ENCODE measurements at places on chromosomes 1 and 21.

GRCh38 chr1:213274140-213274539 lies 223.1 kb downstream of the RPS6KC1 start:
- no peak for DNase-seq

DNA sequence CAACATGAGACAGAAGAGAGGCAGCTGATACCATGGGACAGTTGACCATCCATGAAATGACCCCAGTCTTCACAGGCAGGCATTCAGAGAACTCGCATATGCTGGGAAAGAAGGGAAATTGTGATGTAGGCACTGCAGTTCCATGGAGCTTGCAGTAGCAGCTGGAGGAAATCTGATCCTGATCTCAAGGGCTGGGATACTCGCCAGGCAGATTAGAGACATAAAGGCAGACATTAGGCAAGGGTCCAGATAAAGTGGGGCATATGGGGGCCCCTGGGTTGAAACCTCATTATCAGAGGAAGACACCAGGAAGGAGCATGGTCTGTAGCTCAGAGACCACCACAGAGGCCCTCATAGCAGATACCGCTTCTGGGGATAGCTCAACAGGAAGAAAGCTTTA lies 48.7 kb upstream of the TNR start:
- no peak for DNase-seq

- no peak for DNase-seq
Measured at GRCh38 chr1:234400773-234401172, 27.5 kb downstream of the COA6 start.

GRCh38 chr1:65844296-65844695 lies 51.6 kb downstream of the PDE4B start:
- no peak for DNase-seq

DNA sequence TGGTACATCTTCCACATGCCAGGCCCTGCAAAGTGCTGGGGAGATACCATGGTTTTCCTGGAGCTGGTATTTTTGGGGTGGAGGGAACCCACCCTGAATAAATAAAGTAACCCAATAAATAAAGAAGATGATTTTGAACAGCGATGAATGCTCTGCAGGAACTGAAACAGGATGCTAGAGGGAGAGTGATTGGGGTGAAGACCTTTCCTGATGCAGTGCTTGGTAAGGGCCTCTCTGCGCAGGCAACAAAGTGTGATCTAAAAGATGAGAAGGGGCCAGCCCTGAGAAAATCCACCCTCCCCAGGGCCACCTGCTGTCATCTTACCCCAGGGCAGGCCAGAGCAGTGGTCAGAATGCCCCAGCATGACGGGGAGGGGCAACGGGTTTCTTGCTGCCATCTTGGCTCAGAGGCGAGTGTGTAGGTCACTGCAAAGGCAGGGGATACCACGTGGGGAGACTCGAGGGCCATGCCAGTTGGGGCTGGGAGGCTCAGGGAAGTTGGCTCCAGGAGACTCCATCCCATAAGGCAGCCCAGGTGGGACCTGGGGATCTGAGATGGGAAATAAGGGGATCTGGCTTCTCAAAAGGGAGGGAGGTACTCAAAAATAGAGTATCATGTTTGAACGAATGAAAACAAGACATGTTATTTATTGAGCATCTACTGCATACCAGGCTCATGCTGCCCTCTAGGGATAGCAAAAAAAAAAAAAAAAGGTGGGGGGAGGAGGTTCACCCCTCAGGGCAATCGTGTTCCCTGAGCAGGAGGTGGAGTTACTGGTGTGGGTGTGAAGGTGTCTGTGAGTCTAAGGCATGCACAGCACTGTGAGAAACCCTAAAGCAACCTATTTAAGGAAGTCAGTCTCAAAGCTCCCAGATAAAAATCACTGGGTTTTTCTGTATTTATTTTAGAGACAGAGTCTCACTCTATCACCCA lies 2.8 kb downstream of the SRARP start:
- DNase-seq = no peak

DNA sequence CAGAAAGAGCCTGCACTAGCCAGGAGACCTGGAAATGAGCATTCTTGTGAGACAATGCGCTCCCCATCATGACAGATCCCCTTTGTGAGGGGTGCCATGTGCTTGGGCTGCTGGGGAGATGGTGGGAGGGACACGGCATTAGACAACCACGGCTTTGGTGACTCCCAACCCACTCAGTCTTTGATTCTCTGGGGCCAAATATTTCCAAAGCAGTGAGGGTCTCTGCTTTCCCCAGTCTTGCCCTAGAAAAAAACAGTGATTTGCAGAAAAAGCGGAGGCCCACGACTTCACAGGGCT lies 10.2 kb downstream of the SLC45A3 start:
- no peak for DNase-seq

DNA sequence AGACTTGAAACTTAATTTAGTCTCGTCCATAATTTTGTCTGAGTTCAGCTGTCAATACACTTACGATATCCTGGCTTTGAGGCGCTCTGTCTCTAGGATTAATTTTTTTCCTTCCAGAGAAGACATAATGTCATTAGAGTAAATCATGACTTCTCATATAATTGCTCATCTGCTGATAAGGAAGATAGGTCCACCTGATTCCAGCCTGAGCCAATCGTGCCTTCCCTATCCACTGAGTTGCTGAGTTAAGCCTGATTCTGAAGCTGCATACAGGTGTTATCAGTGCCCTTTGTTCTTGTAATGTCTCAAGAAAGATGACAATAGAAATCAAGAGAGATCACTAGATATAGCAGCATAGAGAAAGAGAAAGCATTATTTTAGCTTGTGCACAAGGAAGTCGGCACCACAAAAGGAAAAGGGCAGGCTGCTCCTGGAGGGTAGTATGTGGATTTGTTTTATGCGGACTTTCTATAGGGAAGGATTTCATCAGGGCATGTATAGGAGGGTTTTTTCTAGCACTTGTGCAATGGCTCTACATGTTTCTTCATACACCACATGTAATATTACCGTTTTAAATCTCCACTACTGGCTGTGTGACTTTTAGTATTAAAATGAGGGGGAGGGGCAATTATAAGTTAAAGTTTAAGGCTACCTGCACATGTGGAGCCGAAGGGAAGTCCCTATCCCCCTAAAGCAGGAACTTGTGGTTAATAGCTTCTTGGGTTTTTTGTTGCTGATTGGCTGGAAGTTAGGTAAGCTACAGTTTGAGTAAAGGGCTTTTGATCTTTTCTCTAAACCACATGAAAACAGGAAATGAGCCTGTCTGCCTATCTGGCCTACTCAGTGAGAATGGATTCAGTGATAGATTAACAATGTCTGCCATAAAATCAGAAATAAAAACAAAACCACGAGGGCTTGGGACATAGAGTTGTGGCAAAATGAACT lies 133.4 kb downstream of the PLPPR5 start:
- no peak for DNase-seq

- no peak for DNase-seq
Measured at GRCh38 chr1:27011976-27012563, 580 bp downstream of the TENT5B start.

- DNase-seq = peak; percentile 58
Measured at GRCh38 chr1:9289711-9290485, 2.8 kb upstream of the SPSB1 start.

DNA sequence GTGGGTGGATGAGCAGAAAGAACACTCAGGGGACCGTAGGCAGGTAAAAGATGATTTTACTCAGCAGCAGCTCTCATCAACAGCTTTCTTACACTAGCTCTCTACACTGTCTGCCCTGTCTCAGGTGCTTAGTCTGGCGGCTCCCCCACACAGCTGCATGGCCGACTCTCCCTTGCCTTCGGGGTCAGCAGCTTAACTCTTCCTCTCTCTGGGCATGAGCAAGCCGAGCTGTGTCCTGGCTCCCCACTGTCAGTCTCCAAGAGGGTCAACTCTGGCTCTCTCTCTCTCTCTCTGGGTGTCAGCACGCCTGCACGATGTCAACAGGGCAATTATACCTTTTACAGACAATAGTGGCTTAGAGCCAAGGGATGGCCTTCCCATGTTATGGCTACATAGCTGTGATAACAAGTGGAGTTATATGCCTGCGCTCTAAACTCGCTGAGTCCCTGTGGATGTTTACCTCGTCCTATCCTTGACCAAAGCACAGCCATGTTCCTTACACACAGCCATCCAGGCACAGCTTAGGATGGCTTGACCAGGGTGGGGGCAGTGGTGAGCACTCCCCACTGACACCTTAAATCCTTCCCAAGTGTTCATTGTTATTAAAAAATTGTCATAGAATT lies 3.1 kb upstream of the BCL10 start:
- DNase-seq = no peak

GRCh38 chr1:23092447-23092846 lies 73.2 kb downstream of the KDM1A start:
- no peak for DNase-seq

DNA sequence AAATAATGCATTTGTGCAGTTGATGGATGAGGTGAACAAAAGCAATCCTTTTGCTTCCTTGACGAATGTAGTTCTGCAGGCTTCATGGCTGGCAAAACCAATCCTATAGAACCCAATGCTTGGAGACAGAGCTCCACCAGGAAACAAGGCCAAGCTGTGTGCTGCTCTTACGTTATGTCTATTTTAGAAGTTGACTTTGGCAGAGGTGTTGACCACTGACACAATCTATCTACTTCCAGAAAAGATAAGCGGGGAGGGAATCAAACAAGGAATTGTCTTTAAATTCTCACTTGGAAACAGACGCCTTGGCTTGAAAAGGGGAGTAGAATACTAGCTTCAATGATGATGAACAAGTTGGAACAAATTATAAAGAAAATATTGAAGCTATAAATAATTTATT lies 211.2 kb downstream of the SETD4 start:
- no peak for DNase-seq

Measured in AG04449 (cell line).